ENCODE measurements at places on chromosomes 6 and 20.

GRCh38 chr20:35823147-35823546 is 51.3 kb downstream of the PHF20 start:
- DNase-seq: no peak

DNA sequence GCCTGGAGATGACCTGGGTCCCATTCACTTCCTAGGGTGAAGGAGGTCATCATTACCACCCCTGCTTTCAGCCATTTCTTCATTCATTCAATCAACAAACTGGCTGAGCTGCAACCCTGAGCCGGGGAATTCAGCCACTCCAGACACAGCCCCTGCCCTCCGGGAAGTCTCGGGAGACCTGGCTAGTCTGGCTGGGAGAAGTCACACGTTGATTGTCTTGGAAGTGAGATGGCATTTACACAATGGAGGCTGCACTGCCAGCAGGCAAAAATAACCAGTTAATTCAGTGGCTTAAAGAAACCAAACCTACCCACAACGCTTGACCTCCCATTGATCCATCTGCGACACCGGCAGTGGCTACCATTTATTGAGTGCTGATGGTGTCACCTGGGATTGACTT is 2.0 kb upstream of the PMEPA1 start:
- no peak for DNase-seq

GRCh38 chr20:36493051-36493800 is 48.1 kb upstream of the MYL9 start:
- DNase-seq: no peak

DNA sequence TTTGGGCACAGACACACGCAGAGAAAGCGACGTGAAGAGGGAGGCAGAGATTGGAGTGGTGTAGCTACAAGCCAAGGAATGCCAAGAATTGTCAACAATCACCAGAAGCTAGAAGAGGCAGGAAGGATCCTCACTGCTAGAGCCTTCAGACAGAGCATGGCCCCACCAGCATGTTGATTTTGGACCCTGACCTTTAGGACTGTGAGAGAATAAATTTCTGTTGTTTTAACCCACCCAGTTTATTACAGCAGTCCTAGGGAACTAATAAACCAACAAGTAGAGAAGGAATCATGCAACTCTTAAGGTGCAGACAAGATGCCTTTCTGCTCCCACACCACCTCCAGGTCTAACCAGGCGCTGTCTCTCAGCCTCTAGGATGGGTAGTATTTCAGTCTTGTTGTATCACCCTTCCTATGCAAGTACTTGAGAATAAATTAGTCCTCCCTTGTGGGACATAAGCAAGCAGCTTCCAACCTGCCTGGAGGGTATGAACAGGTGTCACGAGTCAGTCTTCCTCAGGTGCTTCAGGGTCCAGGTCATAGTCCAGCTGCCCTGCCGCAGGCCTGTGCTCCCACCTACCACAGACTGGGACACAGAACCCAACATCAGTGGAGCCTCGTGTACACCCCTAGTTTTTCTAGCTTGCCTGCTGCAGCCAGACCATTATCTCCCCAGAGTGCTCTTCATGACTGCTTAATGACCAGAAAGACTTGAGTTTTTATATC is 46.4 kb upstream of the CCN2 start:
- DNase-seq: no peak

- no peak for DNase-seq
These were observed 124.6 kb downstream of the REV3L start for GRCh38 chr6:111358454-111358853.

GRCh38 chr20:25538838-25539665 is 46.3 kb downstream of the NINL start:
- DNase-seq: no peak

DNA sequence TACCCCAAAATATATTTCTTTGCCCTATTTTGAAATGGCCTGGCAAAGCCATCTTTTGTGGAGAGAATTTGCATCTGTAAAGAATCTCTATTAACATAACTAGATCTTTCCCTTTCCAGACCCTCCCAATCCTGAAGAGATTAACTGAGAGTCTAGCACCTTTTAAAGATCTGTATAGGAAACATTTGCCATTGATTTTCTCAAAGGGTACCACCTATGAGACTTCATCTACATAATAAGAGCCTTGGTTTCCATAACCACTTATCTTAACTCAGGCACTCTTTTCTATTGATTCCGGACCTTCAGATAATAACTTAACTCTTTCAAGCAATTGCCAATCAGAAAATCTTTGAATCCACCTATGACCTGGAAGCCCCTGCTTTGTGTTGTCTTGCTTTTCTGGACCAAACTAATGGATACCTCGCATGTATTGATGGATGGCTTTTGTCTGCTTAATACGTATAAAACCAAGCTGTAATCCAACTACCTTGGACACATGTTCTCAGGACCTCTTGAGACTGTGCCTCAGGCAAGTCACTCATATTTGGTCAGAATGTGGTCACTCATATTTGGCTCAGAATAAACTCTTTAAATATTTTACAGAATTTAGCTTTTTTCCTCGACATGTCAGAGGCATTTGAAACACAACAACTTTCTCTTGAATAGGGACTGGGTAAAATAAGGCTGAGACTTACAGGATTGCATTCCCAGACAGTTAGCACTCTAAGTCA is 31.4 kb downstream of the SLC22A2 start:
- no peak for DNase-seq

GRCh38 chr6:8578006-8578405 is 142.7 kb upstream of the SLC35B3 start:
- no peak for DNase-seq
